Stimulated activated CD8-positive, alpha-beta memory T cell treated with anti-CD3 and anti-CD28 coated beads, Interleukin-2, amount 100 ng/mL, for 1 hour (primary cell): ENCODE measurements at places on chromosomes 4 and X.

GRCh38 chrX:110056419-110056818 lies 53.5 kb downstream of the TMEM164 start:
- DNase-seq = no peak

GRCh38 chr4:185357211-185357610 lies 38.5 kb downstream of the LRP2BP start:
- no peak for DNase-seq

- no peak for DNase-seq
Measured at GRCh38 chrX:103774070-103774642, 2.5 kb upstream of the PLP1 start.

DNA sequence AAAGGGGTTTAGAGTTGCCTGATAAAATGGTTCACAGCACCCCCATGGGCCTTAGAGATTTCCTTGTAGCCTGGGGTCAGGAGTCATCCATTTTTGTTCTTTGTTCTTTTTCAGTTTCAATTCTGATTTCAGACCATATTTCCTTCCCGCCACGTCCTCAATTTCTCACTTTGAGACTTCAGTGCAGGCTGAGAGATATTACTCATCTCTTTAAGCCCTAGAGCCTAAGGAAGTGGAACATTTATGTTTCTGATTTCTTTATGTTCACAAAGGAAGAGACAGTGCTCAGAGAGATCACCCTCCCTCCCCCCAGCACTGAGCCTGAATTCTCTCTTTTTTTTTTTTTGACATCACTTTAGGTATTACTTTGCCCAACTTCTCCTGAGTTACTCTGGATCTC lies 56.3 kb downstream of the MSN start:
- DNase-seq = no peak

GRCh38 chr4:123476089-123476488 lies 79.5 kb downstream of the SPRY1 start:
- no peak for DNase-seq

- no peak for DNase-seq
Measured at GRCh38 chr4:119100655-119101054, 35.0 kb upstream of the MYOZ2 start.

- no peak for DNase-seq
Measured at GRCh38 chr4:112889619-112890527, 159.6 kb upstream of the ANK2 start.

DNA sequence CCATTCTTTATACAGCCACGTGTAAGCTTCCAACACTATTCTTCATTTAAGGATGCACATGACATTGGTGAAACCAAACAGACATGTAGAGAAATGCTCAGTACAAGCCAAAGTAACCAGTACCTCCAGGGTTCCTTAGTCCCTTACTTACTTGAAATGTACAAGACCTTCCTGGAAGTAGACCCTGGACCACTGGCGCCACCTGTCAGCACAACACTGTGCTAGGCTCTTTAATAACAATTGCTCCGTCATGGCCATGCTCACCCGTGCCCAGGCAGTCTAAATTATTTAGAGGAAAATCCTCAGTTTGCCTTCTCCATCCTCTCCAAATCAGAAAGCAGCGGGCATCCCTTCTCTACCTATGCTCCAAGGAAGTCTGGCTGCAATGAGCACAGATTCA lies 52.7 kb downstream of the ADGRA3 start:
- DNase-seq = no peak

DNA sequence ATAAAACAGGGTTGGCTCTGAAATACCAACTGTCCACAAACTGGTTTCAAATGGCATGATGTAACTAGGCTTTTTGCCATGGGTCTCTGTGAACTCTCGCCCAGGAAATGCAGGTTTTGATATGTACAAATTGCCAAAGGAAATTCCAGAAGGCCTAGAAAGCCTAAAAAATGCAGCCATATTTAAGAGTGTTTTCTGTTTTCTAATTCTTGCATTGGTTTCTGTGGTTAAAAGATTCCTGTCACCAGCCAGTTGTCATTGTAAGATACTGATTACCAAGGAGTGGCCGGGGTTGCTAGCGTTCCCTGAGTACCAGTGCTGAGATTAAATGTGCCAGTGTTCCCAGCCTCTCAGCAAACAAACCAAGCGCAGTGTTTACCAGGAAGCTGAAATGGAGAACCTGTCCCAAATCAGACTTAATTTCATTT lies 53.9 kb upstream of the SORBS2 start:
- no peak for DNase-seq

GRCh38 chrX:128975745-128976144 lies 547.5 kb downstream of the SMARCA1 start:
- no peak for DNase-seq

DNA sequence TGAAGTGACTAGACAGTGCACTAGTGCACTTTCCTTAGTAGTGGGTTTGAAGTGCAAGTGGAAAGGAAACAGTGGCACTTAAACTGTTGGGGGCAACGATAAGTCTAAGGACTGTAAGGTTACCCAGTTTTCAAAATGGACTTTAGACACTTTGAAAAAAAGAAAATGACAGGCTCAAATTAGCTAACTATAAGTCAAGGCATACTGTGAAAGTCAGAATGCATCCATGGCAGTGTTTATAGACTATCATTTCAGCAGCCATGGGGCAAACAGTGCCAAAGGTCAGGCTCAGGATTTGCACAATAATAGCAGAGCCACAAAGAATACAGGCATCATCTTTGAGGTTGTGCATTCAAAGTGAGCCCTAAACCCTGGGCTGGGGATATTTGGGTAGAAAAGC lies 104.4 kb downstream of the CXCL13 start:
- no peak for DNase-seq

GRCh38 chr4:94545296-94545695 lies 93.6 kb downstream of the PDLIM5 start:
- DNase-seq = no peak

- no peak for DNase-seq
Measured at GRCh38 chr4:77006753-77007353, 57.3 kb downstream of the SEPTIN11 start.

- DNase-seq = no peak
Measured at GRCh38 chr4:101199507-101200285, 147.6 kb downstream of the PPP3CA start.

DNA sequence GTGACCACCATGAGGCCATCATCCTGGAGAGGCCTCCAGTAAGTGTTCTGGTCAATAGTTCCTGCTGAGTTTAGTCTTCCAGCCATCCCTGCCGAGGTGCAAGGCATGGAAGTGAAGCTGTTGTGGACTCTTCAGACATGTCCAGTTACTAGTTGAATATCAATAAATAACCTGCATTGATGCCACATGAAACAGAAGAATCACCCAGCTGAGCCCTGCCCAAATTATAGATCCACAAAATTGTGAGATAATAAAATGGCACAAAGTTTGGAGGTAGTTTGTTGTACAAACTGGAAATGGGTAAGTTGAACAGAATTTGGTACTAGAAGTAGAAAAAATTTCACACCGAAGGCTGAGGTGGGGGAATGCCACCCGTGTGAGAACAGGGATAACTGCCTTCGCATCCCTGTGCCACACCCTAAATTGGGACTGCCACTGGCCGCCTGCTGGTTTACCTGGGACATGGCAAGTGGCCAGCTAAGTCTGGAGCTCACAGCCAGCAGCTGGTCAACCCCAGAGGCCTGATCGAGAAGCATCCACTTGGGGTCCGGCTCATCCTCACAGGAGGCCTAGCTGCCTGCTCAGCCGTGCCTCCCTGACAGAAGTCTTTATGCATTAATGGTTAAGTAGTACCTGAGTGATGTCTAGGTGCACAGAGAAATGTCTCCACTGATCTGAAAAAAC lies 184.5 kb downstream of the SPRY1 start:
- DNase-seq = no peak

DNA sequence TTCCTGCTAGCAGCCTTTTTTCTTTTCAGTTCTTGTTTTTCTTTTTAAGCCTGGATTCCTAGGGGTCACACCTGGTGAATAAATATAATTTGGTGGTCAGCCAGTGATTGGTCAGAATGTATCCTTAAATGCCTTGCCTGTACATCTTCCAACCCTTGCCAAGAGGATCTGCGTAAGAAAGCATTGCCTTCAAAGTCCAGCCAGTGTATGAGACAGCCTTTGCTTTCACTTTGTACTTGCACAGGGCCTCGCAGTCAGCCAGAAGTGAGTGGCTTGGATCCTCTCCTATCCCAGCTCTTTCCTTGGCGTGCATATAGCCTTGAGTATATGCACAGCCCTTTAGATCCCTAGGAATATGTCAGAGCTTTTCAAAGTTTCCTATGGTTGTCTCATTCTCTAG lies 22.2 kb downstream of the KANTR start:
- DNase-seq = no peak

- DNase-seq = no peak
Measured at GRCh38 chrX:151688695-151689094, 6.6 kb upstream of the PRRG3 start.

DNA sequence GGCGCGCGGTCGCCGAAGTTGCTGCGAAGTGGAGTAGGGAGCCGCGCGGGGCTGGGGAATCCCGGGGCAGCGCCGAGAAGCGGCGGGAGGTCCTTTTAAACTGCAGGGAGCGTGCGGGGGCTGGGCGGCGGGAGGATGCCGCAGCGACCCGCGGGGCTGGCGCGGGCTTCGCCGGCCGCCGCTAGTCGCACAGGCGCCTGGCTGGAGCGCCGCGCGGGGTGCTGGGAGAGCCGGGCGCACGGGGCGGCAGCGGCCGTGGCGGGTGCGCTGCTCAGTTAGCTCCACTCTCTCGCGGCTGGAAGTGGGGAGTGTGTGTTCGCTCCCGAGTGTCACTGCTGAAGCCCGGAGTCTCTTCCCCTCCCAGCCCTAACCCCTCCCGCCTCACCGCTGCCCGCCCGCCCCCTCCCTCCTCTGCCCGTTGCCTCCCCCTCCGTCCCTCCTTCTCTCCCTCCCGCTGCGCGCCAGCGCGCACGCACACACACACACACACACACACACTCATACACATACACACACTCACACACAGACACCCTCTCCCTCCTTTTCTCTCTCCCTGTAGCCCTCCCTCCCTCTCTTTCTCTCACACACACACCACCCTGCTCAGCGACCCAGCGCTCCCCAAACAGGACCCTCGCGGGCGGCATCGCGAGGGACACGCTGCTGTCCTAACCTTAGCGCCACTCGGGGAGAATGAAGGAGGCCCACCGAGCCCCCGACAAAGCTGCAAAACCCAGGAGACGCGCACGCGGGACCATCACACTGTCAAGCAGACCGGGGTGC lies at the start of gene NDNF:
Gene NDNF, minus strand, starts transcription at position 312 of the 780 bp plus-strand sequence. CDS start 26,698 bp downstream, outside the sequence.
- DNase-seq = no peak

DNA sequence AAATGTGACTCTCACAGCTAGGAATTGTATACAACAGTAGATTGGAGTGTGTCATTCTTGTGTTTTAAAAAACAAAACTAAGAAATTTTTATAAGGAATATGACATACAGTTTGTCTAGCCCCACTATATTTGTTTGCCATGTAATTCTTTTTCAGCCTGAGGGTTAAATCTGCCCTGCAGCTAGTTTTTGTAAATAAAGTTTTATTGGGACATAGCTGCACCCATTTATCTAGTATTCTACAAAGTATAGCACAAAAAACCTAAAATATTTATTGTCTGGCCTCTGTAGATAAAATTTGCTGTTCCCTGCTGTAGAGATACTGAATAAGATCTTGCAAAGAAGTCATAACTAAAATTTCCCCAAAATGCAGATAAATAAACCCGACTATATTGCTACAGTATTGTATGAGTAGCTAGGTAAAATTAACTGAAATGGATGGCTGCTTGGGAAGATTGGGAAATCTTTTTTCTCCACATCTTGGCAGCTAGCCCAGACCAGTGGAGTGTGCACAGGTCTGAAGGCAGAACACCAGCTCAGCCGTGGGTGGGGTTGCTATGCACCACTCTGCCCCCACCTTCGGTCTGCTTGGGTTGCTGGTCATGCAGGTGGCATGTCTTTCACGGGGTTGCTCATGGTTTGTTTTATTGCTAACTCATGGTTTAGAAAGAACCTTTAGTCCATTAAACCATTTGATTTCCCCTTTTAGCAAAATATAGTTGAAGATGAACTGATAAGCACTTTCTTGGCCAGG lies 127.9 kb downstream of the KLHL8 start:
- no peak for DNase-seq

DNA sequence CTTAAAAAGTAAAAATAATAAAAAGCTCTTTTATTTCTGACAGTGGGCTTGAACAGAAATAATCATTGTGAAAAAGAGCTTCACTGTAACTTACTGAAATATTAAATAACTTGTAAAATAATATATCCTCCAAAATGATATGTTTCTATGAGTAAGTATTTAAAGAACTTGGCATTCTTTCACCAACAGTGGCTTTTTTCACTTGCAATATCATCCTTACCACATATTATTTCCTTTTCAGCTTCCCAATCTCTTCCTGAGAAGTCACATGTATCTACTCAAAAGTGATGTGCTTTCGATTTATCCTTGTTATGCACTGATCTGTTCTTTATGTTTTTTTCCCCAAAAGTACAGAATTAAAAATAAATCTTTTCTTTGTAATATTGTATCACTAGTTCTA lies 2.2 kb upstream of the PCDH18 start:
- no peak for DNase-seq

DNA sequence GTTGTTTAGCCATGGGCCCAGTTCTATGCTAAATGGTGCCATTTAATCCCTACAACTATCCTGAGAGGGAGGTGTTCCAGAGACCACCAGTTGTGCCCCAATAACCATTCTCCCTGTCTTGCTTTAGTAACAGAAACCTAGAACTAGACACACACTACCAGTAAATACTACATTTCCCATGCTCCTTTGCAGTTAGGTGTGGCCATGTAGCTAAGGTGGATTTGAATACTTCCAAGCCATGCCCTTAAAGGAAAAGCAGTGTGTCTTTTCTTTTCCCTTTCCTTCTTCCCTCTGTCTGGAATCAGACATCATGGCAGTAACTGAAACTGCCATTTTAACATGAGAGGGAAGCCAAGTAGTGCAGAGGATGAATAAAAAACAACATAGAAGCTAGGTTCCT lies 90.9 kb upstream of the TMEM33 start:
- no peak for DNase-seq

DNA sequence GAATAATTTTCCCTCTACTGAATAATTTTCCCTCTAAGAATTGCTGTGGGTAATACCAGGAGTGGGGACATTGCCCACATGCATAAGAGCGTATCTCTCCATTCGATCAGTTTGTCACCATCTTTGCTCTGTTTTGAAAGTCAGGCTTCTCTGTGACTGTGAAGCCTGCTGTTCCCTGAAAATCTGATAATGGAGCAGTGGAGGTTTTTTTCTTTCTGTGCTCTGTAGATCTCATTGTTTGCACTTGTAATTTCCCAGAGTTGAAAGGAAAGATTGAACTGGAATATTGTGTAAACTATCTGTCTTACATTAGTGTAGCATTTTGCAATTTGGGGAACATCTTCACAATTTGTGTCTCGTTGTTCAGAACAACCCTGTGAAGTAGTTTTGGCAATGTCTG lies 4.3 kb downstream of the ZXDB start:
- DNase-seq = no peak

DNA sequence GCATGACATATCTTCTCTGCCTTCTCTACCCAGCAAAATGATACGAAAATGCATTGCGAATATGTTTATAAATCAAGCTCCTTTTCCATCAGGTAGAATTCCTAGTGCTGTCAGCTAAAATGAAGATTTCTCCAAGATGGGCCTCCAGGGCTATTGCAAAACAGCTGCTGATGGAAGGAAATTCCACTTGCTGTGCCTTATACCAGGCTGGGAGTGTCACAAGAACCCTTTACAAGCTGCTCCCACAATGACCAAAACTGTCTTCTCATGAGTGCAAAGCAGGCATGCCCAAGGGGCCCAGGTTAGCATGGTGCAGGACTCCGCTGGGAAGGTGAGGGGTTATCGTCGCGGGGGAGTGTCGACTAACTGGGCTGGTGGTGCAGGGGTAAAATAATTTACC lies 8.7 kb downstream of the HNRNPH2 start:
- no peak for DNase-seq
